ENCODE measurements at places on chromosomes 2 and 18. TPM values are rescaled to one million over a fixed set of nuclear protein-coding genes. Genes with fewer than 3 reads are reported as not detected.

The RNF144A gene
- polyA plus RNA-seq, result 21.5 TPM

The FABP1 gene
- 0.53 TPM for polyA plus RNA-seq

The POMC gene
- polyA plus RNA-seq, result 2.9 TPM

The IL1R1 gene
- polyA plus RNA-seq, result 9.3 TPM

The G6PC2 gene
- not detected for polyA plus RNA-seq

The NEURL3 gene
- polyA plus RNA-seq, result 0.22 TPM

The TTN gene
- polyA plus RNA-seq, result 337 TPM

The ANKRD62 gene
- polyA plus RNA-seq, result not detected

The SKA1 gene
- 2.7 TPM for polyA plus RNA-seq

The PPP1R1C gene
- polyA plus RNA-seq, result not detected

The GAD1 gene
- polyA plus RNA-seq, result 0.57 TPM

The HOXD4 gene
- polyA plus RNA-seq, result 8.2 TPM

The ZFAND2B gene
- polyA plus RNA-seq, result 21.4 TPM

The PAIP2B gene
- 3.5 TPM for polyA plus RNA-seq

The CD8B2 gene
- polyA plus RNA-seq, result not detected

The PAX3 gene
- 0.44 TPM for polyA plus RNA-seq

The RAB11FIP5 gene
- polyA plus RNA-seq, result 18.8 TPM

The SLC25A12 gene
- polyA plus RNA-seq, result 23.6 TPM

The CKAP2L gene
- 7.5 TPM for polyA plus RNA-seq

The USP40 gene
- 26.7 TPM for polyA plus RNA-seq

All from hindlimb muscle (tissue), 1 donor.